Heart left ventricle (tissue), 16 donors: ENCODE measurements at places on chromosomes 6 and 20. TPM values are rescaled to one million over a fixed set of nuclear protein-coding genes. Genes with fewer than 3 reads are reported as not detected.

- DNase-seq = peak; percentile 68
- peaks cover 9% of the 10 kb centered on the region for H3K4me1 ChIP-seq
- H3K27me3 ChIP-seq = no peaks in the 10 kb centered on the region
- H3K36me3 ChIP-seq = peaks cover 14% of the 10 kb centered on the region
Observed at GRCh38 chr20:35776513-35777101, 4.8 kb downstream of the PHF20 start.

GRCh38 chr6:135322427-135323201 is 141.5 kb downstream of the MYB start:
- H3K4me3 ChIP-seq = no peak overlapping the region
- H3K27ac ChIP-seq = no peak overlapping the region
- DNase-seq = no peak
- H3K27me3 ChIP-seq = no peaks in the 10 kb centered on the region
- H3K36me3 ChIP-seq = no peaks in the 10 kb centered on the region

DNA sequence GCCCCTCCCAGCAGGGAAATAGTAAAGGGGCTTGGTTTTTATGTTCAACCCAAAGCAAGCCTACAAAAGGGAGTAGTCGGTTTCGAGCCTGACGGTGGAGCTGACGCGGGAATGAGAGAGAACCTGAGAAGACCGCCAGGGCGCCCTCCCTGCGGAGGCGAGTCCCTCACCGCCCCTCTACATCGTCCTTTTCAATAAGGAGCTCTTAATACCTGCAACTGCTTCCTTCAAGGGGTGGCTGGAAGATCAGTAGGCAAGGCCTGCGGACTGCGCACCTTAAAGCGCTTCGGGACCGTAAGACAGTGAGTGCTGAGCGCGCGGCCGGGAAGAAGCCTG is 709 bp upstream of the ZNF76 start:
- peak overlapping the region; percentile 99 for H3K4me3 ChIP-seq
- H3K36me3 ChIP-seq = no peaks in the 10 kb centered on the region
- DNase-seq = no peak
- H3K27me3 ChIP-seq = no peaks in the 10 kb centered on the region
- peaks cover 24% of the 10 kb centered on the region for H3K4me1 ChIP-seq
- peak overlapping the region; percentile 99 for H3K27ac ChIP-seq

DNA sequence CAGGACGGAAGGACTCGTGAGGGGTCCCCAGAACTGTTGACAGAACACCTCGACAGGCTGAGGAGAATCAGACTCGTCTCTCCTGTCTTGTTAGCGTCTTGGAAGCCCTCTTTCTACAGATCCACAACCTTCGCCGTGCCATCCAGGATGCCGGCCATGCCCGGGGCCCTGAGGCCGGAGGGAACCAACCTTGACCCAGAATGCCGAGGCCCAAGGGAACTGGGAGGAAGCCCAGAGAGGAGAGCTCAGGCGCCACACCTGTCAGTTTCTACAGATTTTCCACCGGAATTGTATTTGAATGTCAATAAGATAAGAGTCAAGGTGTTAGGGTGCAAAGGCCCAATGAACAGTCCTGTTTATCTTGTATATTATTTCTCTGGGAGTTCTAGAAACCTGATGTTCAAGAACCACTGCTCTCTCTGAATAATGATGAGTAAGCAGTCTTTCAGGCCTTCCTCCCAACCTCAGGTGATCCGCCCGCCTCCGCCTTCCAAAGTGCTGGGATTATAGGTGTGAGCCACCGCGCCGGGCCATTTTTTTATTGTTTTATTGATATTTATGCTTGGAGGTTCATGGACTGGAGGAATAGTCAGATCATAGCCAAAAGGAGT is 799 bp upstream of the ME1 start:
- H3K27ac ChIP-seq = peak overlapping the region; percentile 51
- peaks cover 6% of the 10 kb centered on the region for H3K4me1 ChIP-seq
- no peaks in the 10 kb centered on the region for H3K27me3 ChIP-seq
- no peaks in the 10 kb centered on the region for H3K36me3 ChIP-seq
- peak overlapping the region; percentile 81 for H3K4me3 ChIP-seq
- no peak for DNase-seq

DNA sequence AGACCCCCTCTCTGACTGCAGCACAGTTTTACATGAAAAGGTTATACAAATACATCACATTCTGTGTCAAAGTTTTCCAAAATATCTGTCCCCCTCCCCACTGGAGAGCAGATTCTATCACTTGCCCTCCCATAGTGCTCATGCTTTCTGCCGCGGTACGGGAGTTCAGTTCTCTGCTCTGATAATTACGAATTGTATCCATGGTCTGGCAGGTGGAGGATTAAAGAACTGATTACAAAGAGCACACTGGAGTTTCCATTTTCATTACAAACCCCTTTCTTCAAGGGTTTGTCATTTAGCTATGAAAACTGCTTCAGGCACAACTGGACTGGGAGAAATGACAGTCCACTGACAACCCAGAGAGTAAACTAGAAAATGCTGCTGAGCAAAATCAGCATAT is 166.0 kb downstream of the PDSS2 start:
- no peak overlapping the region for H3K27ac ChIP-seq
- no peaks in the 10 kb centered on the region for H3K4me1 ChIP-seq
- no peak for DNase-seq
- H3K4me3 ChIP-seq = no peak overlapping the region
- no peaks in the 10 kb centered on the region for H3K36me3 ChIP-seq

GRCh38 chr6:46258249-46258648 is 87.5 kb upstream of the ENPP5 start:
- no peak overlapping the region for H3K27ac ChIP-seq
- H3K4me3 ChIP-seq = no peak overlapping the region
- H3K36me3 ChIP-seq = no peaks in the 10 kb centered on the region
- no peaks in the 10 kb centered on the region for H3K27me3 ChIP-seq
- DNase-seq = no peak

DNA sequence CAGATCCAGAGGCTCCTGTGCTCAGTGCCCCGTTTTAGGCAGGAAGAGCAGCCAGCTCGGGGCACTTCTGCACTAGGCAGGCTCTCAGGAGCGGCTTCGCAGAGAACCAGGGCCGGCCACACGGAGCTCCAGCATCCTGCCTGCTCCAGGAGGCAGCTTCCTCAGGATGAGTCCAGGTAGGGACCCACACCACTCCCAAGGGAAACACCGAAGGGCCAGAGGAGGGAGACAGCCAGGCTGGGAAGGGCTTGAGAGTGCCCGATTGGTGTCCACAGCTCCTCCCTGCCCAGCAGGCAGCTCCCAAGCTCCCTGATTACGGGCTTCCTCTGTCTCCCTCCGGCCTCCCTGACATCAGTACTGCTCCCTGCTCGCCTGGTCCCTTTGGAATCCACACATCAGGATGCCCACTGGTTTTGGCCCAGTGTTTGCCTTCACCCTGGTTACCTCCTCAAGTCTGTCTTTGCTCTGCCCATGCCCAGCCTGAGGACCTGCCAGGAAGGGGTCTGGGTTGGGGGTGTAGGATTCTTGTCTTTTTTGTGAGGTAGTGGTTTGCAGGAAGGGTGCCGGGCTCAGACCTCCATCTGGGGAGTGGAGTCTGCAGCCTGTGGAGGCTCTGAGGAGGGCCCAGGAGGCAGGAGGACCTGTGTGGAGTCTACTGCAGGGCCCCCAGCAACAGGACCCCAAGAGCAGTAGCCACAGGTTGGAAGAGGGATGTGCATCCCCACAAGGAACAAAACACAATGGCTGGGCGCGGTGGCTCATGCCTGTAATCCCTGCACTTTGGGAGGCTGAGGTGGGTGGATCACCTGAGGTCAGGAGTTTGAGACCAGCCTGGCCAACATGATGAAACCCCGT is 11.2 kb upstream of the PYGB start:
- DNase-seq = no peak
- H3K4me1 ChIP-seq = peaks cover 20% of the 10 kb centered on the region
- H3K27me3 ChIP-seq = no peaks in the 10 kb centered on the region
- H3K36me3 ChIP-seq = no peaks in the 10 kb centered on the region
- H3K4me3 ChIP-seq = no peak overlapping the region
- H3K27ac ChIP-seq = no peak overlapping the region

DNA sequence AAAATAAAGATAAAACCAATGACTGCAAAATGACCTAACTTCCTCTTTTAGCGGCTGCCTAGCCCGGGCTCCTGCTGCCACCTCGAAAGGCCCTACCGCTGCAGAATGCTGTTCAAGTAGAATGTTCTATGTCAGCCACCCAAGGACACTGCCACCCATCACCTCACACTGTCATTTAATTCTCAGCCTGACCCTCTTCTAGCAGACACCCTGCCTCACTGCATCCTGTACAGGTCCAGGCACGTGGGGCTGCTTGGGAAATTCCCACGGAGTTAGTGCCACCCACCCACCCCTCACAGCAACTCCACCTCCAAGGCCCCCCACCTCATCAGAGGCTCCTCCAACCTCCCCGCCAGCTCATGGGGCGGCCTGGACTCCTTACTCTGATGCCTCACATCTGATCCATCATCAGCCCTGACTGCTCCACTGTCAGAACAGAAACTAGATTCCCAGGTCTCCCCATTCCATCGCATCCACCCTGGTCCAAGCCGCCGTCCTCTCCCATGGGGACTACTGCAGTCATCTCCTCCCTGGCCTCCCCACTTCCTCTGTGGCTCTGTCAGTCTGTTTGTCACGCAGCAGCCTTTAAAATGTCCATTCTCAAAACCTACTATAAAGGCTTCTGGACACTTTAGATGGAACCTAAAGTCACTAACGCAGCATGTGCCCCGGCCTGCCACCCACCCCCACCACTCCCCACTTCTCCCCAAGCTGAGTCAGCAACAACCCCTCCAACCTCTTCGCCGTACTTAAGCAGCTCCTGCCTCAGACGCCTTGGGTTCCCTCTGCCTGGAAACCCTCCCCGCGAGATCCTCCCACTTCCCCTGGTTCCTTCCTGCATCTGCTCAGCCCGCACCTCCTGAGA is 17.0 kb downstream of the NFATC2 start:
- H3K4me1 ChIP-seq = no peaks in the 10 kb centered on the region
- no peaks in the 10 kb centered on the region for H3K27me3 ChIP-seq
- peak overlapping the region; percentile 33 for H3K4me3 ChIP-seq
- H3K27ac ChIP-seq = no peak overlapping the region
- H3K36me3 ChIP-seq = no peaks in the 10 kb centered on the region

DNA sequence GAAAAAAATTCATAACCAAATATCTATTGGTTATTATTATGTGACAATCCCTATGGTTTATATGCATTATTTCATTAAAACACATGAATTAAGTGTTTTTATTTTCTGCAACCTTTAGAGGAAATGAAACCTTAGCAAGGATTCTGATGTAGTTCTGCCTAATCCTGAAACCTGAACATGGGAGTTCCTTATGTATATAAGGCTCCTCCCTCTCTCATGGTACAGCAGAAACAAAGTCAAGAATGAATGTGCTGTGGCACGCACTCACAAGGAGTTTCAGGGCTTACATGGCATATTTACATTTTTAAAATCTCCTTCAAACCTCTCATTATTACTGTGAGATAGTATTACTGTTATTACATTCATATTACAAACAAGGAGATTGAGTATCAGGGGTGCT is 426.4 kb upstream of the CITED2 start:
- no peak overlapping the region for H3K27ac ChIP-seq
- no peak overlapping the region for H3K4me3 ChIP-seq
- DNase-seq = no peak
- no peaks in the 10 kb centered on the region for H3K27me3 ChIP-seq
- H3K4me1 ChIP-seq = no peaks in the 10 kb centered on the region
- H3K36me3 ChIP-seq = no peaks in the 10 kb centered on the region

DNA sequence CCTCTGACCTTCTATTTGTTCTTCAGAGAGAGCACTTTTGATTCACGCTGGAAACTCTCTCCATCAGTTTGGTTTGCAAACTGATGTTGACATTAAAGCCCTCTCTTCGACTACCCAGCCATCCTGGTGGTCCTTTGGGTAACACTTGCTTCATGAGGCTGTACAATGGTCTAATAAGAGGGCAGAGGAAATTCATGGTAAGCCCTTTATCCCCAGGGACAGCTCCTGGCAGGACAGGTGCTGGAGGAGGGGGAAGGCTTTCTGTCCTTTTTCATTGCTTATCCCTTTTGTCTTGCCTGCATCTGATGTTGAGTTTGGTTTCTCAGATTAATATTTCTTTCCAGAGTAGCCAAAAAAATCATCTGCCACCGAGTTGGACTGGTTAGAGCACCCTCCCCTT is 52.1 kb upstream of the CD93 start:
- H3K27me3 ChIP-seq = no peaks in the 10 kb centered on the region
- H3K4me1 ChIP-seq = peaks cover 9% of the 10 kb centered on the region
- DNase-seq = no peak
- H3K4me3 ChIP-seq = no peak overlapping the region
- H3K36me3 ChIP-seq = no peaks in the 10 kb centered on the region

DNA sequence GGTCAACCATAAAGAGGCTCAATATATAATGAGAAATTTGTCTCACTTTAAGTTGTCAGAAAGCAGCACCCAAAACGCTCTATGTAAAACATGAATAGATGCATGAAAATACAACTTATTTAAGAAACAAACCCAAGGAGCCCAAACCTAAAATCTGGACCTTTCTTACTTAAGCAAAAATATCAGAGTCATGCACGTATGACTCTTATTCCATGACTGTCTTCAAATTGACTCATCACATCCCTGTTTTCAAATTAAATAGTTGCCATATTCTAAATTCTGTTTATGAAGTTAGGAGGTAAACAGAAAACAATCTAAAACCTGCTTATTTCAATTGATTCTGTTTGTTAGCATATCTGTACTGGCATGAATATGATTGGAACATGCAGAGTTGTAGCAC is 42.1 kb downstream of the ANKRD6 start:
- peak overlapping the region; percentile 49 for H3K27ac ChIP-seq
- no peak overlapping the region for H3K4me3 ChIP-seq
- no peaks in the 10 kb centered on the region for H3K36me3 ChIP-seq
- H3K27me3 ChIP-seq = no peaks in the 10 kb centered on the region

DNA sequence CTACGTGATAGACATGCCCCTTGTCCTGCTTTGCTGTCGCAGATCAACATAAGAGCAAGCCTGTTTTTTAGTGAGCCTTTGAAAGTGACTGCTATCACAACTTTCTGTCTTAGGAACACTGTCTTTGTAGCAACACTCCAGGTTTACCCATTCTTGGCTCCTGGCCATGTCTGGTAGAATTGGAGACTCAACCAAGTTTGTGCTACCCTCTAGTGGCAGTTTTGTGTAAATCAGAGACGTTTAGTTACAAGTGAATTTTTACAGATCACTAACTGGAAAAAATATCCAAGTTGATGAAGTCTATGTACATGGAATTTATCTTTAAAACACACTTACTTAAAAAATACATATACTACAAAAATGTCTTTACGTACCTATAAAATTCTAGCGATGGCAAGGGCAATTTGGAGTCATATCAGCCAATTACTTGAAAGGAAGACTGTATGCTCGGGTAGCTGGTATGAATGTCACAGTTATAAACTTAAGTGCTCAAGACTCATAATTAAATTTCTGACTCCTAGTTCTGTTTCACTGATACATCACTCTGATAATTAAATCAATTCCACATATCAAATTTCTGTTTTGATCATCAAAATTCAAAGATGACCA is 101.4 kb downstream of the ADGB start:
- H3K27me3 ChIP-seq = no peaks in the 10 kb centered on the region
- no peak overlapping the region for H3K4me3 ChIP-seq
- H3K36me3 ChIP-seq = no peaks in the 10 kb centered on the region

- H3K36me3 ChIP-seq = peaks cover 4% of the 10 kb centered on the region
- DNase-seq = no peak
- H3K4me1 ChIP-seq = peaks cover 11% of the 10 kb centered on the region
- H3K4me3 ChIP-seq = no peak overlapping the region
- H3K27me3 ChIP-seq = no peaks in the 10 kb centered on the region
- no peak overlapping the region for H3K27ac ChIP-seq
Observed at GRCh38 chr20:20414640-20415220, 46.8 kb downstream of the INSM1 start.

Gene NHSL1
- total RNA-seq = 82.7 TPM

Gene CALHM4
- 0.67 TPM for total RNA-seq

Gene KHDC1
- total RNA-seq = not detected

Gene STAU1
- total RNA-seq = 73.6 TPM

Gene AGPAT1
- 51.0 TPM for total RNA-seq

Gene ADGRG6
- total RNA-seq = 10.5 TPM

Gene CCR6
- total RNA-seq = not detected

Gene FOXC1
- 3.5 TPM for total RNA-seq

Gene COL12A1
- 24.0 TPM for total RNA-seq
